Activated T-cell treated with anti-CD3 and anti-CD28 coated beads, Interleukin-2, amount 50 U/mL, for 72 hours (primary cell): ENCODE measurements at places on chromosomes 7 and 10. TPM values are rescaled to one million over a fixed set of nuclear protein-coding genes. Genes with fewer than 3 reads are reported as not detected.

The IDE gene
- 23.3 TPM for total RNA-seq

The PTN gene
- not detected for total RNA-seq

DNA sequence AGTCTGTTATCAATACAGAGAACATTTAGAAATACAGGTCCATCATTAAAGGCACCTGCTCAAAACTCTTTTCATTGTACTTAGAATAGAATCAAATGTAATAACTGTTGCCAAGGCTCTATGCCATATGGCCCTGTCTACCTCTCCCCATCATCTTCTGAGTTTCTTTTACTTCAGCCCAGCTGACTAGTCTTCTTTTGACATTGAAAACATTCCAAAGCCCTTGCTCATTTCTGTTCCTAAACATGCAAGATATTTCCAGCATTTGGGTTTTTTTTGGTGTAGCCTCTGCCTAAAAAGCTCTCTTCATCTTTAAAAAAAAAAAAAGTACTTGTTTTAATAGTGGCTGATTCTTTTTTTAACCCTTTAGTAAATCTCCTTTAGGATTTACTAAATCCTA is 165.5 kb upstream of the SMIM30 start:
- DNase-seq, result no peak

DNA sequence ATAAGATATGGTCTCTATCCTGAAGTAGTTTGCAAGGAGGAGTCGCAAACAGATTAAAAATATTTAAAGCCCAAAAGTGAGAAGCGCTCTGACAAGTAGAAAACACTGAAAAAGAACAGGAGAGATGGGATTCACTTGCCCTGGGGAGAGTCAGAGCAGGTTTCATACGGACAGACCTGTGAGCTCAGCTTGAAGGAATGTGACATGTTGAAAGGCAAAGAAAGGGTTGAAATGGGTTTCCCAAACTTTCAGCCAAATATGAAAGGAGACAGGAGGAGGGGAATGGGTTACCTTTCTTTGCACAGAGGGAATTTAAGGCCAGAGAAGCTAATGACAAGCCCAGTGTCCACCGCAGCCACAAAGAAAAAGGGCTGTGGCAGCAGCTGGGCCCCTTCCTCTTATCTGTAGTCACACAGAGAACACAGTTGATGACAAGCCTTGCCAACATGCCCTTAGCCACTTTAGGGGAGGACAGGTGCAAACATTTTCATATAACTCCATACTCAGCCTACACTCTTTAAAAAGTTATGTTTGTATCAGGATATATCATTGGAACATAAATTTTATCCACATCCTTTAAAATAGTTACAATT is 14.9 kb downstream of the HOXA1 start:
- no peak for DNase-seq

- DNase-seq, result no peak
These were observed 14.7 kb upstream of the FAM171A1 start for GRCh38 chr10:15385552-15386455.

DNA sequence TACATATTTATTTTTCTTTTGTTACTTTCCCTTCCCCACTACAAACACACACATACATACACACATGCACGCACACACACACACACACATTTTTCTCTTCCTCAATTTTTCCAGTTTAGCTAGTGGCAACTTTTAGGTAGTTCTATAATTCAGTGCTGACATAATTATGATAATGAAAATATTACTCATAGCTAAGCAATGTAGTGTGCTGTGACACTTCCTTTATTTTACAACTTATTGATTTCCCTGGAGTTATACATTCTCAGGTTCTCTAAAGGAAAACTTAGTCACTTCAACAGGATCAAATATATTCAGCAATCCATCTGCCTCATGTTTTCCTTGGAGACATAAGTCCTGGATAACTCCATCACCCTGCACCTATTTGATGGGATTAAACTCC is 151.6 kb downstream of the CACNA2D1 start:
- no peak for DNase-seq

GRCh38 chr7:29335188-29336083 is 140.9 kb downstream of the CHN2 start:
- no peak for DNase-seq

DNA sequence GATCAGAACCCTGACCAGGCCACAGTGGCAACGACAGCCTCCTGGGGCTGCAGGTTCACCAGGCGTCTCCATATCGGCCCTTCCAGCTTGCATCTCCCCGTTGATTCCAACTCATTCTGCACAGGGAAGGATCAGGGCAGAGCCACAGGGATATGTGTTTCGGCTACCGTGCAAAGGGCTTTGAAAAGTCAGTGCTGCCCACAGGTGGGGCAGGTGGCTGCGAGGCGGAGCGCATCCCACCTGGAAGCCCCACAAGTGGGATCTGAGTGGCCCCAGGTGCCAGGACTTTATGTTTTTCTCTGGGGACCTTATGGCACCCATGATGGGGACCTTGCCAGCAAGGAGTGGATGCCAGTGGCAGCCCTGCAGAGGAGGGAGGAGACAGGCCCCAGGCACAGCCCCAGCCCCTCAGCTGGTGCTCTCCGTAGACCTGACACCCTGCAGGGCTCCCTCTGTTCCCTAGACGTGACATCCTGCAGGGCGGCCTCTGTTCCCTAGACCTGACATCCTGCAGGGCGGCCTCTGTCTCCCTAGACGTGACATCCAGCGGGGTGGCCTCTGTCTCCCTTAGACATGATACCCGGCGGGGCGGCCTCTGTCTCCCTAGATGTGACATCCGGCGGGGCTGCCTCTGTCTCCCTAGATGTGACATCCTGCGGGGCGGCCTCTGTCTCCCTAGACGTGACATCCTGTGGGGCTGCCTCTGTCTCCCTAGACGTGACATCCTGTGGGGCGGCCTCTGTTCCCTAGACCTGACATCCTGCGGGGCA is 189.4 kb downstream of the ELFN1 start:
- DNase-seq, result no peak

- no peak for DNase-seq
These were observed 57.2 kb upstream of the BET1 start for GRCh38 chr7:94061326-94061725.

The NPY gene
- total RNA-seq, result not detected

DNA sequence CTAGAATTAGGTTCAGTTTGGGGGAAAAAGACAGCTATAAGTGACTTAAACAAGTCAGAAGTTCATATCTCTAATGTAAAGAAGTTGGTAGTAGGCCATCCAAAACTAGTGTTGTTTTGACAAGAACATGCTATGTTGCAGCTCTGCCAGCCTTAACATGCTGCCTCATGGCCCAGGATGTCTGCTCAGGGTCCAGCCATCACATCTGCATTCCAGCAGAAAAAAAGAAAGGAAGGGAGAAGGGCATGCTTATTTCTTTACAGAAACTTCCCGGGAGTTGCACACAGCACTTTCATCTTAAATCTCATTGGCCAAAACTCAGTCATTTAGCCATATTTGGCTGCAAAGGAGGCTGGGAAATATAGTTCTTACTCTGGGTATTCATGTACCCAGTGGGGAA is 400.4 kb upstream of the PODXL start:
- DNase-seq, result no peak
